Stimulated activated CD8-positive, alpha-beta memory T cell treated with anti-CD3 and anti-CD28 coated beads, Interleukin-15, amount 100 ng/mL, for 1 hour (primary cell): ENCODE measurements at places on chromosomes 6 and 20.

GRCh38 chr6:24072038-24072746, 53.8 kb upstream of the NRSN1 start:
- no peak for DNase-seq

- DNase-seq: no peak
Observed at GRCh38 chr6:111124406-111124805, 37.1 kb downstream of the SLC16A10 start.

GRCh38 chr6:157226761-157227160, 96.6 kb downstream of the TMEM242 start:
- DNase-seq: no peak

DNA sequence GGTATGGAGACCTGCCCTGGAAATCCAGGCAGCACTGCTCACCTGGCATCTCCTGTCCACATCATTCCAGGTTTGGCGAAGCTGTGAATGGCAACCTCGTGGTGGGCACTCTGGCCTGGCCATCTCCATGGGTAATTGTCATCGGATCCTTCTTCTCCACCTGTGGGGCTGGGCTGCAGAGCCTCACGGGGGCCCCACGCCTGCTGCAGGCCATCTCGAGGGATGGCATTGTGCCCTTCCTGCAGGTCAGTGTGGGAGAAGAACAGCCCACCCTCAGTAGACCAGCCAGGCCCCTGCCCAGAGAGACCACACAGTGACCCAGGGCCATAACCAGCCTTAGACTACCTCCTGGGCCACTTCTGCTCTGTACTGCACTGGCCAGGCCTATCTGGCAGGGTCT, 15.9 kb downstream of the SLC12A5 start:
- no peak for DNase-seq

DNA sequence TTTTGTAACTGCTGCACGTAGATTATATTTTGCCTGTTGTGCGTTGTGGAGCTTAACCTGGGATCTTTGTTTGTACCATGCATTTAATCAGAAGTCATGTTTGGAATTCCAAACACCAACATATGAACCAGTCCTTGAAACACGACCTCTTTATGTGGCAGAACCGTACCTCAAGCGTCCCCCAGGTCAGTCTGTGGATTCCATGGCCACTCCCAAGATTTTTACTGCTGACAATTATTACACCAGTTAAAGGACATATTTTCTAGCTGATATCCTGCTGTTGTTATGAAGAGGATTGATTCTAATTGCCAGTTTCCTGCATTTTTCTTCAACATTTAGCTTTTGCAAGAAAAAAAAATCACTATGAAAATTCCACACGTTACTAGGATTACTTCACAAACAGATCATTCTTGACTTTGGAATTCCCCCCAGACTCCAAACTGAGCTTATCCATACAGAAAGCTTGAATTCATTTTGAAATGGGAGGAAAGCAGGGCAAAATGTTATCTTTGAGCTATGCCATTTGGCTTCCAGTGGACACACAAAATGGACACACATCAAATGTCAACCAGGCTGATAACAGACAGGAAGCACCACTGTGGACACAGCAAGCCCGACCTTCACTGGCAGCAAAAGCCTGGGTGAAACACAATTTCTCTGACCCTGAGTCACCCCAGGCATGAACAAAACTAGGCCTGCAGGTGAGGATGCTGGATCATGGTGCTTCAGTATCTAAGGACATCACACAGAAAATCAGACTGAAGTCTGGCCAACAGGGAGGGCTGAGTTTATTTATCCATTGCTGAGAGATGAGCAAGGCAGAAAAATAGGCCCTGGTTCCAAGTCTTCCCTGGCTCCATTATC, 542.9 kb upstream of the JAG1 start:
- DNase-seq: no peak

DNA sequence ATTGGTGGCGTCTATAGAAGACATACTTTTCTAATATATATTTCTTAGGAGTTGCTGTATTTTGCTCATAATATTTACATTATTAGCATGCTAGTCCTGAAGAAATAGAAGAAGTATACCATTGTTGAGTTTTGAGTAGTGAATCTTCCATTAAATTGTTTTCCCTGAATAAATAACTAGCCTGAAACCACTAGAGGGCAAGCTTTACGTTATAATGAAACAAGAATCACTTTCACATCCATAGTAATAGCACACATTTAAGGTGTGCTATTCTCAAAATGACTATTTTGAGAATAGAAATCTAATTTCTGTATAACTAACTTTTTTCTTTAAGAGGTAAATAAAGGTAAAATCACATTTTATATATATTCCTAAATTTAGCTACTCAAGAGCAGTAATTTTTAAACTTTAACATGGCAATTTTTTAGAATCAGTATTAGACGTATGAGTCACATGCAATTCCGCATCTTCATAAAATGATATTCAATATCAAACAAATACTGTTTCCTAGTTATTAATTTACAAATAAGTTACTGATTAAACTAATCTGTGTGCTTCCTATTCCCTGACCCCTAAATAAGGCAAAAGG, 213.2 kb upstream of the MANEA start:
- DNase-seq: no peak

DNA sequence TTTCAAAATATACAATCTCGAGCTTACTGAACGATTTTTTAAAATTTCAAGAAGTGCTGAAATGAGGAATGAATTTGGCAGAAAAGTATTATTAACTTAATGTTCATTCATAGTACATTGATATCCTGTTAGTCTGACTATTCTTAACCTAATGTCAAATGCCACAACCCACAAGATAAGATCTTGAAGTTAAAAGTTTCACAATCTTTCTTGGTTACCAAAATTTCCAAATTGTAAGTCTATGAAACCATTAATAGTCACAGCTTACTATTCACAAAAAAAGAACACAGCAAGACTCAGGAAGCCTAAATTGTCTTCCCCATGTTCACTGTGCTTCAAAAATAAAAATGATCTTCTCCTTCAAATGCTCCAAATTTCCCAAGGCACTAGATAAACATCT, 71.3 kb downstream of the HACE1 start:
- no peak for DNase-seq

- no peak for DNase-seq
Observed at GRCh38 chr6:76768556-76768955, 694.7 kb downstream of the HTR1B start.

- DNase-seq: no peak
Observed at GRCh38 chr20:9024606-9025005, 44.3 kb upstream of the PLCB4 start.
